ENCODE measurements at places on chromosomes 6 and 20. TPM values are rescaled to one million over a fixed set of nuclear protein-coding genes. Genes with fewer than 3 reads are reported as not detected.

DNA sequence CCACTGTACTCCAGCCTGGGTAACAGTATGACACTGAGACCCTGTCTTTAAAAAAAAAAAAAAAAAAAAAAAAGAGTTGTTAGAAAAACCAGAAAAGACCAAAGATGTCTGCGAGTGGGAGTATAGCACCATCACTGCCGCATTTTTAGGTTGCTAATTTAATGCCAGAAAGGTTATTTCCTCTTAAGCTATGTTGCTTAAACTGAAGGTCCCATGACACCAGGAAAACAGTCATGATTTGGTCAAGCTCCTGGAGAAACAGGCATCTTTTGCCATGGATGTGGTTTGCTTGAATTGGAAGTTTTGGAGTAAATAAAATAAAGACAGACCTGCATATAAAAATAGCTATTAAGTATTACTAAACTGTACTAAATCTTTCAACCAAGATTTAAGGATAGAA, 68.3 kb upstream of the TNFRSF21 start:
- no peak for DNase-seq

Gene BMP6
- 0.69 TPM for polyA plus RNA-seq

- DNase-seq, result peak; percentile 24
Measured at GRCh38 chr6:134911547-134911946, 38.4 kb downstream of the ALDH8A1 start.

Gene SOBP
- 0.76 TPM for polyA plus RNA-seq

- peak; percentile 26 for DNase-seq
Measured at GRCh38 chr6:29628419-29629281, 4.3 kb downstream of the GABBR1 start.

- no peak for DNase-seq
Measured at GRCh38 chr6:71886184-71887005, at the start of gene RIMS1. TSS of gene RIMS1 (plus strand) at chr6:71886550. CDS start at chr6:71887024, 474 bp downstream.

Gene SLC35D3
- not detected for polyA plus RNA-seq

DNA sequence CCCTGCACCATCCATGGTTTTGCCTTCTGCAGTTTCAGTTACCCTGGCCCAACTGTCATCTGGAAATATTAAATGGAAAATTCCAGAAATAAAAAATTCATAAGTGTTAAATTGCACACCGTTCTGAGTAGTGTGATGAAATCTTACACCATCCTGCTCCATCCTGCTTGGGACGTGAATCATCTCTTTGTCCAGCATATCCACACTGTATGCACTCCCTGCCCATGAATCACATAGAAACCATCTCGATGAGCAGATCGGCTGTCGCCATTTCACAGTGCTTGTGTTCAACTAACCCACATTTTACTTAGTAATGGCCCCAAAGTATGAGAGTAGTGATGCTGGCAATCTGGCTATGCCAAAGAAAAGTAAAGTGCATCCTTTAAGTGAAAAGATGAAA, 105.9 kb upstream of the ID4 start:
- peak; percentile 59 for DNase-seq

Gene NANP
- 6.7 TPM for polyA plus RNA-seq

- DNase-seq, result no peak
Measured at GRCh38 chr6:8990075-8990474, 554.7 kb upstream of the SLC35B3 start.
